Foreskin fibroblast (primary cell): ENCODE measurements at places on chromosomes 2 and 18.

GRCh38 chr2:126782648-126783047 is 116.0 kb upstream of the TEX51 start:
- DNase-seq, result no peak

GRCh38 chr2:84055816-84056215 is 403.3 kb downstream of the SUCLG1 start:
- no peak for DNase-seq

DNA sequence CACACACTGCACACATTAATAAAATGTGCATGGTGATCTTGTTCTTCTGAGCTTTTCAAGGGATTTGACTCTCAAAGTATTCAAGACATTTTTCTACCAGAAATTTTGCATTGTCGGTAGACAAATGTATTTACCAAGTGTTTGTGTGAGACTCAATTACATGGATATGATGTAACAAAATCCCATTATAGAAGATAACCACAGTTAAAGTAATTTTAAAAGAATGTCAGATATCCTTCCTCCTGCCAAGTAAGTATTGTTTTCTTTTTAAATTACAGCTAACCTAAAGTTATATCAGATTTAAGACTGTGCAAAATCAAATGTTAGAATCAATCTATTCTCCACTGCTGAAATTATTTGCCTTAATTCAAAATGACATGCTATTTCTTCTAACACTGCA is 1344.5 kb upstream of the CHAC2 start:
- no peak for DNase-seq

GRCh38 chr2:229943770-229944449 is 21.6 kb downstream of the FBXO36 start:
- DNase-seq, result no peak

- no peak for DNase-seq
Measured at GRCh38 chr2:105791229-105791628, 46.5 kb downstream of the NCK2 start.

GRCh38 chr18:6021306-6022073 is 126.2 kb upstream of the TMEM200C start:
- DNase-seq, result no peak

DNA sequence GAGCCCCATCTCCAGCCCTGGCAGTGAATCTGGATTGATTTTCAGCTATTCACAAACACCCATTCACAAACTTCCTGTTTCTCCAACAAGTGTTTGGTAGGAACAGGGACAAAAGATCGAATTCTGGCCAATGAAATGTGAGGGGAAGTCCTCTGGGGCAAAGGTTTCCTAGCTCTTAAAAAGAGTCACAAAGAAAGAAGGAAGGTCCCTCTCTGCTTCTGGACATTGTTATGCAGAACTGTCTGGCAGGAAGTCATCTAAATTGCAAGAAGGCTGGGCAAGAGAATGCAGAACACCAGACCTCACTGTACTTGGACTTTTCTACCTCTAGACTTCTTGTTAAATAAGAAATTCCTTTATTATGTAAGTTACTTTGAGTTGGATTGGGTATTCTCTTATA is 137.3 kb downstream of the CCDC148 start:
- no peak for DNase-seq

- DNase-seq, result peak; percentile 56
Measured at GRCh38 chr2:45616658-45617411, 5.8 kb upstream of the SRBD1 start.

- no peak for DNase-seq
Measured at GRCh38 chr2:165173215-165173614, 30.6 kb downstream of the SCN3A start.

GRCh38 chr2:240437861-240438809 is 2.7 kb downstream of the GPC1 start:
- DNase-seq, result peak; percentile 88

DNA sequence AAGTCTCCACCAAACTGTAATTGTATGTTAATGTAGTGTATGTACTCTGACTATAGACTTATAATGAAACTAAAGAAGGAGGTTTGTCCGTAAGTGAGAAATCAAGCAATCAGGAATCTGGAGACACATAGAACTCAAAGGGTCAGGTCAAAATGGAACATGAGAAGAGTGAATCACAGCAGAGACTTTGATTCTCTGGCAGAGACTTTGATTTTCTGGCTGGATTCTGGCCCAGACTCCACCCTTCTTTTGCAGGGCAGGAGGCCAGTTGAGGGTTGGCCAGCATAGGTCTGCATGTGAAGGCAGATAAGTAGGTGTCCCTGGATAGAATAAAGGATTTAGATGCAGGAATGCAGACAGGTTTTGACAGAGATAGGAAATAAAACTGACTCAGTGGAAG is 11.0 kb upstream of the NCKAP5 start:
- no peak for DNase-seq

DNA sequence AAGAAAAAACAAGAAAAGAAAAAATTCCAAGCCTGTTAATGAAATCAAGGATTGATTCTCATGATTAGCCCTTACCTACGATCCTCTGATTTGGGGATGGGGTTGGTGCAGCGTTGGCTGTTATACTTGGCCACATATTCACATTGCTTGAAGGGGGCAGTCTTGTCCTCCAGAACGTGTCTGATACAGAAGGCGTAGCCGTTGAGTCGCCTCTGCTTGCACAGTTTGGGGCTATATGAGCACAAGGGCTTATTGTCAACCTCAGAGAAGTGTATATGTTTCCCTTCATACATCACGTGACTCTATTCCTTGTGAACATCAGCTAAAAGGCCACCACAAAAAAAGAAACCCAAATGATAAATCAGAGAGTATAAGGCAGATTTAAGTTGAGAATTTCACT is 23.2 kb downstream of the INO80D start:
- DNase-seq, result no peak

- no peak for DNase-seq
Measured at GRCh38 chr18:48300463-48300961, 108.7 kb downstream of the ZBTB7C start.

DNA sequence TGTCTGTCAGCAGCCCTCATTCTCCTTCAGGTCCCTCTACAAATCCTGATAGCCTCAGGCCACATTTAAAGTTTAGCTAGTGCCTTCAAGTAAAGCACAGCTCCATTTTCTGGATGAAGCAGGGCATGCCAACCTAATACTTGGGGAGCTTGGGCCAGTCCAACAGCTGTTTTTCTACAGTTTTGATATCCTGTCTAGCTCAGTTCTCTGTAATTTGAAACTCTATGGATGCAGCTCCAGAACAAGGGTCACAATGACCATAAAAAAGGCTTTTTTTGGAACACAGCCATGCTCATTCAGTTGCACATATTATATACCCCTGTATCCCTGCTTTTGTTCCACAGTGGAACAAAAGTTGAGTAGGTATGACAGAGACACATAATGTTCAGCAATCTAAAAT is 373.5 kb downstream of the SUCLG1 start:
- DNase-seq, result no peak

GRCh38 chr2:202790676-202791075 is 80.9 kb downstream of the ICA1L start:
- no peak for DNase-seq

GRCh38 chr2:193156480-193156879 is 961.7 kb upstream of the TMEFF2 start:
- no peak for DNase-seq

DNA sequence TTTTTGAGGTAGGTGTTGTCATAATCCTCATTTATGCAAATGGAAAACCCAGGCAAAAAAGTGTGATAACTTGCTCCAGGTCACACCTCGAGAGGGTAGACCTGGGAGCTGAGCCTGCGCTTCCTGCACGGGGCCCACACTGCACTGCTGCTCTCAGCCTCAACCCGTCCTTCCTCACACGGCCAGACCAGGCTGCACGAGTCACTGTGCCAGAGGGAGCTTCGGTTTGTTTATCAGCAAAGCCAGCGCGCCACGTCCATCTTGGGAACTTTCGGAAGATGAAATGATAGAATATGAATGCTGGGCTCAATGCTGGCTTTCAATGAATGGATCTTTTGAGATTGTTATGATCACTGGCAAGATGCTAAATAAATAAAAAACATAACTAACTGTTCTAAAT is 14.4 kb downstream of the COPS9 start:
- DNase-seq, result no peak

- no peak for DNase-seq
Measured at GRCh38 chr2:126431136-126431535, 224.8 kb upstream of the GYPC start.

DNA sequence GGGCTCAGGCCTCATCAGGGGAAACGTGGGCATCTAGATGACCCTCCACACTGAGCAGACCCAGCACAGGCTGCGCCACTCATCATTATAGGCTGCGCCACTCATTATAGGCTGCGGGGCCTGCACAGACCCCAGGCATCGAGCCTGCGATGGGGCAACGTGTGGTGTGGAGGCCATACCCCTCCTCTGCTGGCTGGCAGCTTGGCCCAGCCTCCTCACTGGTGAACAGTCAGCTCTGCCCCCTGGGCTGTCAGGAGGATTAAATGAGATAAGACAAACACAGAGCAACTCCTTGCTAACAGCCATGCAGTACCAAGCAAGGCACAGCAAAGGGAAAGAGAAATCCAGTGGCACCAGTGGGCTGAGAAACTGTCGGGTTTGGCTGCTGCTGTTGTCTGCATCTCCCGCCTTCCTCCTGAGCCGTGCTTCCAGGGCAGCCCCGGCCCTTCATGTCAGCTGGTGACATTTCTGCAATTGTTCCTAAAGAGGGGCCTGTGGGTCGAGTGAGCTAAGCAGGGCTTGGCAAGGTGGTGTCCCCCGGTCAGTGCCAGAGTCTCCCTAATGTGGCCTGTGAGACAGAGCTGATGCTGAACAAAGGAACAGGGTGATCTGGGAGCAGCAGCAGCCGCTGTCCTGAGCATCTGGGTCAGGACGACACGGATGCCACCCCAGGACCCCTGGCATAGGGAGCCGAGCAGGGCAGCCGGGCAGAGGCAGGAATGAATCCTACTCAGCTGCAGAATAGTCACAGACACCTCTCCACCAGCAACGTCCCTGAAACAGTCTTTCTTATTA is 48.7 kb downstream of the RRM2 start:
- no peak for DNase-seq

DNA sequence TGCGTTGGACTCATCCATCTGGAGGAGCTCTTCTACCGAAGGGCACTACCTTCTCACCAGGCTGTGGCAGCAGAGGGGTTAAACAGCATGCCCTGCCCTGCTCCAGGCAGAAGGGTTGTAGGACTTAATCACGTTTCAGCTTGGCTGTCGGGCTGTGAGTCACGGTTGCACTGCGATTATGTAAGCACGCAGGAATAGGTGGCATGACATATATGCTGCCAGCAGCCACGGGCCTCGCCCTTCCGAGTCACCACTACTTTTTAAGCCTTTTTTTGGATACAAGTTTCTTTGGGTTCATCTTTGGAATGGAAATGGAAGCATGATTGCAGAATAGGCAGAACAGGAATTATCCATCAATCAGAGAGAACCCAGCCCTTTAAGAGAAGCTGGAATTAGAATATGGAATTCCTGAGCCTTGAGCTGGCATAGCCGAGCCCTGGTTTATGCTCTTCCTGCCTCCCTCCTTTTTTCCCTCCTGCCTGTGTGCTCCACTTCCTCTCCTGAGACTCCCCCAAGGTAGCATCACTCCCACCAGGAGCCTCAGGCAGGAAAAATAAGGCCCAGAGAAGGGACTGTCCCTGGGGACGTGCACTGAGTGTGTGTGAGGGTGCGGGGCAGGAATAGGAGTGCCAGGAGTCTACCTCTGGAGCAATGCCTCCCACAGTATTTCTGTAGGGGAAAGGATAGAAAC is 86.8 kb downstream of the SEMA4F start:
- DNase-seq, result peak; percentile 98

DNA sequence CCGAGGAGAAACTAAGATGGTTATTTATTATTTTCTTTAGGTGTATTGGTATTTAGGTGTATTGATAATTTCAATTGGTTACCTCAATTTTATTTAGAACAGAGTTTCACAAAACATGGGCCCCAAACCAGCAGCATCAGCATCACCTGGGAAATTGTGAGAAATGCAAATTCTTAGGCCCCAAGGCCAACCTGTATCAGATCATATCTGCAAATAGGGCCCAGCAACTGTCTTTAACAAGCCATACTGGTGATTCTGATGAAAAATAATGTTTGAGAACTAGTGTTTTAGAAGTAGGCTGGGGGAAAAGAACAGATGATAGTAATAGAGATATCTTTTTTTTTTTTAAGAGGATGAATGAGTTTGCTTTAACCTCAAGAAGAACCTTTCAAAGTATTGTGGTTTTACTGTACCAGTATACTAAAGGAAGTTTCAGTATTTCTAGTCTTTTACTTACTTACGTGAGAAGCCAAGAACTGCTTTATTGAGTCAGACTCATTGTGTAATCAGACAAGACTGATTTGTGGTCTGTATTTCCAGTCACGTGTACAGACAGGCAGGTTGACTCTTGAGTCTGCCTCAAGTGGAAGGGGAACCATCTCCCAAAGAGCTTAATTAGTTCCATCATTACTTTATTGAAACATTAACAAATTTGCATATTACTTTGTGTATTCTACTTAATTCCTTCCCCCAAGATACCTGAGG is 60.4 kb upstream of the GAREM1 start:
- no peak for DNase-seq

GRCh38 chr2:108412995-108413710 is 35.4 kb downstream of the SULT1C4 start:
- peak; percentile 96 for DNase-seq

DNA sequence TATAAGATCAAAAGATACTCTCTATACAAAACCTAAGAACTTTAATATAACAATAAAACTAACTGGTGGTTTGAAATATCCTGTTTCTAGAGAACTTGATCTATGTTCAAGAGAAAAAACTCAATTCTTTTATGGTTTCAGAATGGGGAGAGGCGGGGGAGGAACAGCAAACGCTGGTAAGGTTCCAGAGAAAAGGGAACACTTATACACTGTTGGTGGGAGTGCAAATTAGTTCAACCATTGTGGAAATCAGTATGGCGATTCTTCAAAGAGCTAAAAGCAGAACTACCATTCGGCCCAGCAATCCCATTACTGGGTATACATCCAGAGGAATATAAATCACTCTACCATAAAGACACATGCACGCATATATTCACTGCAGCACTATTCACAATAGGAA is 17.2 kb downstream of the FAM98A start:
- no peak for DNase-seq

DNA sequence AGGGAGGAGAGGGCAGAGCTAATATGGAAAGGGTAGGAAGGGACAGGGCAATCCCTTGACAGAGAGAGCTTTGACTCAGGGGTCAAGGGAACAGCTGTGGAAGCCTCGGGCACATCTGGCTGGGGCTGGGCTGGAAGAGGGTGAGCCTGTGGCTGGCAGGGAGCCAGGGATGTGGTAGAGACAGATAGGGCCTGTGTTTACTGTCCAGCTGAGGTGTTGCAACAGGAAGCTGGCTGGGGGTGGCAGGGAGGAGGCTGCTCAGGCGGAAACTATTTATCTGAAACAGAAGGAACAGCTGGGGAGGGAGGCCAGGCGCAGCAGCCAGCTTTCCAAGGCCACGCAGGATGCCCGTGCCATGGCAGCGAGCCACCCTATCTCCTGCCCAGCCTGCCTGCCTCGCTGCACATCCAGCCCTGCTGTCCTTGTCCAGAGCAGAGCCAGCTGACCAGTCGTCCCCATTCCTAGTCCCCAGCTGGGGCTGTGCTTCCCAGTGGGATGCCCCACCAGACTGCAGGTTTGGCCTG is 264.7 kb downstream of the CYP26B1 start:
- DNase-seq, result peak; percentile 95

DNA sequence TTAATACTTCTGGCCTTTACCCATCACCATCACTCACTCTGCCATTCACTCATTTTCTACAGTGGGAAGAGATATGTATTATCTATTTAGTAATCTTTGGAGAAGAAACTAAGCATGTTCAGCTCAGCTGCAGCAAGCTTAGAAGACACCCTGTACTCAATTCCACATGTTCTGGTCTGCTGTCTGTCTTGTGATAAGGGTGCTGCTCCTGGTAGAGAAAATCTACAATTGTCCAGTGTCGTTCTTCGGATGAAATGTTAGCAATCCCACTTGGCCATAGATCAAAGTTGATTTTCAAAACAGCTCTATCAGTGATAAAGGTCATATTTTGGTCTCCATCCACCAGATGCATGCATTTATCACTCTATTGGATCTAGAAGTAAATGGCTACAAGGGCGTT is 337.1 kb downstream of the LRRTM4 start:
- no peak for DNase-seq
